Activated naive CD8-positive, alpha-beta T cell treated with anti-CD3 and anti-CD28 coated beads, Interleukin-2, amount 50 U/mL, for 16 hours (primary cell): ENCODE measurements at places on chromosomes 5 and 9.

- no peak for DNase-seq
These were observed 13.8 kb downstream of the NACC2 start for GRCh38 chr9:136081113-136081825.

DNA sequence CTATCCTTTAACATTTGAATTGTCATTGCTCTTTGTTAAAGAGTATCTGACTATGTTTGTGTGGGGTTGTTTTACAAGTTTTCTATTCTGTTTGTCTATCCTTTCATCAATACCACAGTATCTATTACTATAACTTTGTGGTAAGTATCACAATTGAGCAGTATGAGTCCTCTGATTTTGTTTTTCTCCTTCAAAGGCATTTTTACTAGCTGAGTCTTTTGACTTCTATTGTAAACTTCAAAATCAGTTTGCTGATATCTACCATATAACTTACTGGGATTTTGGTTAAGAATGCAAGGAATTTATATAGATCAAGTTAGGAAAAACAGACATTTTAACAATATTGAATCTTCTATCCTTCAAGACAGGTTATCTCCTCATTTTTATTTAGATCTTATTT, 789.8 kb upstream of the PTPRD start:
- DNase-seq: no peak

DNA sequence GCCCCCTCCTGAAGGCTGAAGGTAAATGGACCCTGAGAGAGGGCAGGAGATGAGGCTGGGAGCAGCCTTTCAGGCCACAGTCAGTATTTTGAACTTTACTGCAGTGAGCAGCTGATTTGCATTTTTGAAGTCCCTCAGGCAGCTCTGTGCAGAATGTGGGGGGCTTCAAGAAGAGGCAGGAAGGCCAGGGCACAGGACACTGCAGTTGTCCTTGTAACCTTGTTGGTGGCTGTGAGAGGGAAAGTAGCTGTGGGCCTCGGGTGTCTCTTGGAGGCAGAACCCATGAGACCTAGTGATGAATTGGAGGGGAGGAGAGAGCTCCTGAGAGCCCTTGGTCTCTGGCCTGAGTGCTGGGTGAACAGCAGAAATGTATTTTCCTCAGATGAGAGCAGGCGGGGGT, 2.6 kb downstream of the CCDC180 start:
- no peak for DNase-seq

DNA sequence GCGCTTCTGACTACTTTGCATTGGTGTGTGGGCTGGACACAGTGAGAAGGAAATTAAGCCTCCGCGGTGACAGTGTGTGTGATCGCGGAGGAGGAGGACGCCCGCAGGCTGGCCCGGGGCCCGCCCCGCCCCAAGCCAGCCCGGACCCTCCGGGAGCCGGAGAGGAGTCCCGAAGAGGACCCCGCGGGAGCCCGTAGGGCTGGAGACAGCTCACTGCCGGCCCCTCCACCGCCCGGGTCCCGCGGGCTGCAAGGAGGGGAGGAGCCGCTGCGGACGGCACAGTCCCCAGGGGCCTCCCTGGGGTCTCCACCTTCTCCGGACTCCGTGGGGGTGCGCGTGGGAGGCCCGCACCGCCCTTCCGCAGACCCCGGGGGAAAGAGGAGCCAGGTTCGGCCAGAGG, 146.4 kb upstream of the ERCC6L2 start:
- no peak for DNase-seq

- DNase-seq: no peak
These were observed 71.3 kb downstream of the TMC1 start for GRCh38 chr9:72592502-72593403.

DNA sequence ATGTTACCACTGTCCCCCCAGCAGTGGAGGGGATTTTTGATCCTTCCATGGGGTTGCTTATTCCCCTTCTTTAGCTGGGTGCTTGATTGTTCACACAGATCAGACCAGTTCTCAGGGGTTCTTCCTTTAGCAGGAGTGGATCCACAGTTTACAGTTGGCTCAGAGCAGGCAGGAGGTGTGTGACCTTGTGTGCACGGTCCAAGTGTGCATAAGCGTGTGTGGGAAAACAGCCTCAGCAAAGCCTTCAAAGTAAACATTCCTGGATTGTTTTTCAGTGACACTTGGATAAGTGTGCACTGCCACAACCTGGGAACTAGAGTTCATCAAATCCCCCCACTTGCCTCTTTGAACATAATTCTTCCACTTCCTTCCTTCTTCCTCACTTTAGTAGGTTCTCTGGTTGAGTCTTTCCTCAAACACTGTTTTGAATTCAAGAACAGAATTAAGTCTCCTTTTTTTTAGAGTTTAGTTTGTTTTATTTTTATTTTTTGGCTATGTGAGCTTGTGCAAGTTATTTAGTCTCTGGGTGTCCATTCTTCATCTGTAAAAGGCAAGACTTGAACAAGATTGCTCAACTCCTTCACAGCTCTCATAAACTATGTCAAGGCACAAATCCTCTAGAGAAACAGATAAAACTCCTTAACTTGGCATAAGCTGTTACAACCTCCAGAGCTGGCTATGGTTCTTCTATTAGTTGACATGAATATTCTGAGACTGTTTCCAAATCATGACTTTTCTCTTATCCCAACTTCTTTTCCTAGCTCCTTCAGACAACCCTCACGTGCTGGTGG, 78.0 kb downstream of the OSMR start:
- DNase-seq: no peak

DNA sequence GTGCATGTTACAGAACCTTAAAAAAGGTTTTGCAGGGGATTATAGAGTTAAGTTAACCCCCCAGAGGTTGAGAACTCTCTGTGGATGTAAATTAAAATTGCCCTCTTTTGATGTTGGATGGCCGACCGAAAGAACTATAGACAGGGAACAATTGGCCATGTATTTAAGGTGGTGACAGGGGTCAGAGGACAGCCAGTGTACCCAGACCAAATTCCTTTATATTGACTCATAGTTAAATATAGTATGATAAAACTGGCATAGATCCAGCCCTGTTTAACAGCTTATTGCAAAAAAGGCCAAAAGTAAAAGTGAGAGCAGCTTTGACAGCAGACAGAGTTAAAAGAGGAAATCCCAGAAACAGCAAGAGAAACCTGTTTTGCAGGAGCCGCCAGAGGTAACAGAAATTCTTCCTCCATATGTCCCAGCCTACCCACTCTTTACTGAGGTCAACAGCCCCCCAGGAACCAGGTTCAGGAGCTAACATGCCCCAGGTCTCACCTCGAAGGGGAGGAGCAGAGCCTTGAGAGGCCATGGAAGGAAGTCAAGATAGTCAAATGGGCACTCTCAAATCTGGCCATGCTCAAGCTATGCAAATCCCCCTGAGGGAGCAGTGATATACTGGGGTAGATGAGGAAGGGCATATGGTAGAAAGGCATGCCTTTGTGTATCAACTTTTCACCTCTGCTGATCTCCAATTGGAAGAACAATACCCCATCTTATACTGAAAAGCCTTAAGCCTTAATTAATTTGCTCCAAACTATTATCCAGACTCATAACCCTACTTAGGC, 156.4 kb upstream of the COX7C start:
- no peak for DNase-seq

GRCh38 chr9:87643107-87643650, 82.7 kb upstream of the CTSL start:
- no peak for DNase-seq

GRCh38 chr9:68446836-68447235, 90.4 kb downstream of the PGM5 start:
- DNase-seq: no peak

- no peak for DNase-seq
These were observed 19.8 kb downstream of the IL7R start for GRCh38 chr5:35876454-35876853.

DNA sequence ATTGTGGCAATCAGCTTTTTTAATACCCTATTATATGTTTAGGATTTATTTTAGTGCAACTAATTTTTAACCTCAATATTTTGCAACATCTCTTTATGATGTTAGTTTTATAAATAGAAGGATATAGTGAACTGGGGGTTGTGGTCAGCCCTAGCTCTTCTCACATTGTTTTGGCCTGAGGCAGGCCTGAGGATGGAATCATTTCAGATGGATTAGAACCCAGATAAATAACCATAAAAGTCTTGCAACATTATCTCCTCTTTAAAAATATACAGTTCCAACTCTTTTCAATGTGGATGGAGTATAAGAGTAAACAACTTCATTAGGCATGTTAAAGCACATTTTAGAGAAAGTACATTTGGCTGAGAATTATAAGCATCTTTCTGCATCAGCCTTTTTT, 522.7 kb downstream of the NR2F1-AS1 start:
- DNase-seq: no peak

DNA sequence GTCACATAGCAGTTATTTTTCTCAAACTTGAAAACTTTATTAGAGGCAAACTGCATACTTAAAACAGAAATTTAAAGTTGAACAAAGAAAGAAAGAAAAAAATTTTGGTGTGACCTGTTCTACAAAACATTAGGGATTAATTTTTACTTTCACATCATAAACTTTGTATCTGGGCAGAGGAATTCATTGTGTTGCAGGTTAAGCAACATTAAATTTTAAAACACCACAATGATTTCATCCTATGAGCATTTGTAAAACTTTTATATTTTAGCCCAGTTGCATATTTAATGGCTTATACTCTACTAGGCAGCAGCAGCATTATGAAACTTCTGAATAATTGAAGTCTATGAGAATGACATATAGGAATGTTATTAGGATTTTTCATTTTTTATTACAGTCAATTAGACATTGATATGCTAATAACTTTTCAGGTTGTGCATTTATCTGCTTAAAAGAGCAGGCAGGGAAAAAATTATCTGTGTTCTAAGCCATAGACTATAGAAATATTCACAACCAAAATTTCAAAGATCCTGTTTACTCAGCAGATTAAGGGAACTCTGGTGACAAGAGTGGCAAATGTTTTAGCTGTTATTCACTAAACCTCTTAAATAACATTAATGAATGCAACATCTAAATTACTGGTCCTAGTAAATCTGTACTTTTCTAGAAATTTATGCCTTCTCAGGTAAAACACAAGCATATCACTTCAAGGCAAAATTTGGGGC, 1088.5 kb upstream of the CDH6 start:
- DNase-seq: no peak

DNA sequence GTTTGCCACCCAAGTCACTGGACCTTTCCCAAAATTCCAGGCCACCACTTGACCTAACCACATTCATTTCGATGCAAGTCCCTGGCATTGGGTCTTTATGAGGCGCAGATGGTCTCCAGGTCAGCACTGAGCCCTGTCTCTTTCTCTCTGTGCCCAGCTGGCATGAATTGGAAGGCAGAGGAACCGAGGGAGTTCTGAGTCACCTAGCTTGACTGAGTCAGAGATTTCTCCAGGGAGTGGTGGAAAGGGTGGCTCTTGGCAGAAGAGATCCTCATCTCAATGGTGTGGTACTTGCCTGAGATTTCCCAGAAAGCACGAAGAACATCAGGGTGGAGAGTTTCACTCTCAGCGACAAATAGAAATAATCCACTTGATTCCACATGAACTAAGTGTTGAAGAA, 43.8 kb downstream of the WDR36 start:
- no peak for DNase-seq

- DNase-seq: no peak
These were observed 28.6 kb downstream of the LAMC3 start for GRCh38 chr9:131037335-131038255.

GRCh38 chr5:35884191-35884769, 27.6 kb downstream of the IL7R start:
- no peak for DNase-seq

DNA sequence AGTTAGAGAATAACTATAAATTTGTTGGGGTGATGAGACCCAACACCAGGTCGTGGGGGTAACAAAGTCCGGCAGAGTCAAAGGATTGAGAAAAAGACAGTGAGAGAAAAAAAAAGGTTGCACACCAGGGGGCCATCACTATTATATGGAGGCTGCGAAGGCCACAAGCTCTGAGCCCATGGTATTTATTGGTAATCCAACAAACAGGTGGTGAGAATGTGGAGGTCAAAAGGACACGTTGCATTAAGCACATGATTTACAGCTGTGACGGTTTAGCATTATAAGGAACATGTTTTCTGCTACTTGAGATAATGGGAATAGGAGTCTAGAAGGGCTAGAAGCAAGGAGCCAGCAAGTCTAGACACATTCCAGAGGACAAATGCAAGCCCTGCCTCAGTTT, 2202.2 kb upstream of the C9orf72 start:
- DNase-seq: no peak

GRCh38 chr5:53915120-53915519, 354.7 kb downstream of the NDUFS4 start:
- no peak for DNase-seq

DNA sequence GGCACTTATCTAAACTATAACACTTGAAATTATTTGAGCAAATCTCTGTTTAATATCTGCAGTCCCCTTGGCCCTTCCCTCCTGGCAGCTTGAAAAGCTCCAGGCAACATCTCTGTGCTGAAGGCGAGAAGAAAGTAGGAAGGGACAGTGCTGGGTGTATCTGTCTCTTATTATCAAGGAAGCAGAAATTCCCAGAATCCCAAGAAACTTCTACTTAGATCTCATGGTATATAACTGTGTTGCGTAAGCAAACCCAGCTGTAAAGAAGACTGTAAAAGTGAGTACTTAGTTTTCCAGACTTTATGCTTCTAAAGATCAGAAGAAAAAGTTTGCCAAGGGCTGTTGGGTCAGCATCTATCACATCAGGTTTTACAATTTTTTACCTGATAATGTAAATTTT, 1869.8 kb downstream of the MAT2B start:
- DNase-seq: no peak

DNA sequence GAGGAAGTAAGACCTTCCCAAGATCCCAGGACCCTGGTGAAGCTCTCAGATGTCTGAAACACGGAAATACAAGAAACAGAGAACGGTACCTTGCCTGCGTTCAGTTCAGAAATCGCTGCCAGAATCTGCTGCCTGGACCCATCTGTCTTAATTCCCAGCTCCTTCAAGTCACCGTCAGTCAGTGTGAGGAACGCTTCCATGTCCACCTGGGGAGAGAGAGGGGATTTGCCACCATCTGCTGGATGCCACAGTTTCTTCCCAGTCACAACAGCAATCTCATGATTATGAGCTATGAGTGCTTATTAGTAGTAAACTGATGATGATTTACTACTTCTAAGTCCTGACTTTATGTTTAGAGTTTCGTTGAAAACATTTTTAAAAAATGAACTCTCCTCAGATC, 36.7 kb upstream of the GABBR2 start:
- DNase-seq: no peak

- DNase-seq: no peak
These were observed 95.3 kb upstream of the SLC12A2 start for GRCh38 chr5:127988146-127988760.

GRCh38 chr5:150069672-150070627, 16.4 kb downstream of the CSF1R start:
- DNase-seq: no peak

GRCh38 chr5:179436321-179437122, 91.3 kb upstream of the ADAMTS2 start:
- DNase-seq: no peak

DNA sequence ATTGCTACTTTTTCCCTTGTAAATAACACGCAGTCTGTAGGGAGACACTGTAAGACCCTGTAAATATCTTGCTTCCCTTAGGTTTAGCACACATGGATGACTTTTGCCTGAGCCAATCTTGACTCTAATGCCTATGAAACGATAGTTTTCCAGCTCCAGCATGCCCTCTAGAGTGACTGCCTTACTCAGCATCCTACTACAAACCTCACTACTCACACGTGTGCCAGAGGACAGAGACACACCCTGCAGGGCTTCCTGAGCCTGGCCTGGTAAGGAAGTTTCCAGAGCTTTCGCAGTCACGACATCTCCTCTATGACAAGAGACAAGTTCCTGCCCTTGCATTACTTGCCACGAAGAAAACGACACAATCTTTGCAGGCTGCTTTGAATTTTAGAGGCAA, 138.1 kb downstream of the ATPSCKMT start:
- no peak for DNase-seq
